Occipital lobe (tissue), 3 donors: ENCODE measurements at places on chromosomes 12 and 14. TPM values are rescaled to one million over a fixed set of nuclear protein-coding genes. Genes with fewer than 3 reads are reported as not detected.

DNA sequence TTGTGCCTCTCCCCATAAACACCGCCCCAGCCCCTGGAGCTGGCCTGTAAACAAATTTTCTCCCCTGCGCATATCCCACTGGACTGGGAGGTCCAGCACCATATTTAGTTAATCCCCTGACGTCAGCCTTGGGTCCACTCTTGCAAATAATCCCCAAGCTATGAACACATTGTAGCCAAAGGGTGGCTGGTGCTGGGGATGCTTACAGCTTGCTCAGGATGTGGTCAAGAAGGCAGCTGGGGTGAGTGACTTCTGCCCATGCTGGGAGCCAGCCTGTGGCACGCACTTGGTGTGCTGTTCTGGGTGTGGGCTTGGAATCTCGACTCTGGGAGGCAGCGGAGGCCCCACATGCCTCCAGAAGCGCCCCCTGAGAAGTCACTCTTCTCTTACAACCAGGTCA is 32.1 kb downstream of the CMKLR1 start:
- no peak for DNase-seq

GRCh38 chr14:101843665-101844064 is 82.2 kb downstream of the PPP2R5C start:
- no peak for DNase-seq

GRCh38 chr14:95066427-95066986 is 90.8 kb downstream of the DICER1 start:
- DNase-seq = no peak

Gene KRT74
- not detected for total RNA-seq

Gene MLEC
- 41.5 TPM for total RNA-seq

Gene DPY19L2
- 38.4 TPM for total RNA-seq
